Activated T-helper 1 cell treated with Interleukin-2 at 50 U/mL for 16 hours (primary cell): ENCODE measurements at places on chromosomes 3 and 15.

DNA sequence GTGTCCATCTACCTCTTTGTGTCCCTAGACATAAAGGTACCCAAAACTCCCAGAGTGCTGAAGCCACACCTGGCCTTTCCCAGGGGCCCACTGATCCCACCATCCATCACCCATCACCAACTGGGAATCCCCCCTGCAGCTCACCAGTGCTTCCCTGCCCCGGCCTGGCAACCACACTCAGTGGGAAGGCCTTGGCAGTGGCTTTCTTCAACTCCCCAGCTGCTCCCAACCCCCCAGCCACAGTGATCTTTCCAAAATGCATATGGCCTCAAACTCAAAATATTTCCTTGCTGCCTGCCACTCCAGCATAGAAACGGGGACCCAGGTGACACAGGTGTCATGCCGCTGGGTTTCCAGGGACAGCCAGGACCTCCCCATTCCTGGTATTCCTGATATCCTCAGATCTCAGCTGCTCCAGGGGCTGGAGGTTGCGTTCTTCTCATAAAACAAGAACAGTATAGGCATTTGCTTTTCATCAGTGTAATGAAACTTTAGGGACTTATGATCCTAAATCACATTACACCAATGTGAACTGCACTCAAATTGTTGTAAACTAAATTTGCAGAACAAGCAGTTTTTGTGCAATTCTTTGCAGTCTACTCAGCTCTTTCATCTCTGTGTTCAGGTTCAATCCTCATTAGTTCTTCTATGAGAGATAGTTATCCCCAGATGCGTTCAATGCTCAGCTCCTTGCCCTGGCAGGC lies 1.3 kb downstream of the OCA2 start:
- DNase-seq, result no peak

- no peak for DNase-seq
These were observed 25.2 kb downstream of the PAQR5 start for GRCh38 chr15:69323893-69324430.

GRCh38 chr15:87929841-87930240 lies 326.7 kb downstream of the NTRK3 start:
- DNase-seq, result no peak

GRCh38 chr3:61961900-61962299 lies 400.5 kb downstream of the PTPRG start:
- DNase-seq, result no peak

- DNase-seq, result no peak
These were observed 109.9 kb upstream of the GAP43 start for GRCh38 chr3:115513416-115513800.

- DNase-seq, result no peak
These were observed 28.5 kb downstream of the LRRC28 start for GRCh38 chr15:99279827-99280226.

GRCh38 chr15:94294556-94294955 lies 63.2 kb downstream of the MCTP2 start:
- no peak for DNase-seq

GRCh38 chr3:16059081-16059537 lies 115.4 kb upstream of the GALNT15 start:
- no peak for DNase-seq

DNA sequence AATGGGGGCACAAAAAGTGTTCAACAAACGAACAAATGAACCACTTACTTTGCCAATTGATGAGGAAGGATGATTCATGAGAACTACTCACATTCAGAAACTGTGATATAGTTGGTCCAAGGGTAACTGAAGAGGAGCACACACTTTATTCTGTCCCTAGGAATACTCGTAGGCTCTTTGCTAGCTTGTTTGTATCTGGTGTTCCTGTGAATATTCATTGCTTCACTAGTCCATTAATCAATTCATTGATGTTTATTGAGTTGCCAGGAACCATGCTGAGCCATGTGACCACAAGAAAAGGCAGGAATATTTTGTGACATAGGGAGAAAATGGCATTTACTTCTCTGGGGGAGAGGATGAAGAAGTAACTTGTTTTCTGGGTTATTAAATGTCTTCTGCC lies 338.3 kb downstream of the IL20RB start:
- no peak for DNase-seq

GRCh38 chr15:33671456-33671855 lies 296.8 kb upstream of the CHRM5 start:
- DNase-seq, result no peak

DNA sequence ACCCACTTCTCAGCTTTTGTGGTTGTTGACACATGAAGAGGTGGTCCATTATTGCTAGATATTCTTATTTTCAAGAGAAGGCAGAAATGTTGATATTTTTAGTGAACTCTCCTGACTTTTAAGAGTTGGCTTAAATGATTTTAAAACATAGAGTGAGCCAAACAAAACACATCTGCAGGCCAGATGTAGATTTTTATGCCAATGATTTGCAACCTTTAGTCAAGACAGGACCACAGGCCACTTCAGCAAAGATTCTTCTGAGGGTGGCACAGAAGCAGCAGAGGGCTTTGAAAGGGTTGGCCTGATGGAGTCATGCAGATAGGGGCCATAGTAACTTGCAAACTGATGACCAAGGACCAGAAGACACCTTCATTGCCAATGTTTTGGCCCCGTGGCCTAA lies 276.5 kb upstream of the P2RY1 start:
- DNase-seq, result no peak

DNA sequence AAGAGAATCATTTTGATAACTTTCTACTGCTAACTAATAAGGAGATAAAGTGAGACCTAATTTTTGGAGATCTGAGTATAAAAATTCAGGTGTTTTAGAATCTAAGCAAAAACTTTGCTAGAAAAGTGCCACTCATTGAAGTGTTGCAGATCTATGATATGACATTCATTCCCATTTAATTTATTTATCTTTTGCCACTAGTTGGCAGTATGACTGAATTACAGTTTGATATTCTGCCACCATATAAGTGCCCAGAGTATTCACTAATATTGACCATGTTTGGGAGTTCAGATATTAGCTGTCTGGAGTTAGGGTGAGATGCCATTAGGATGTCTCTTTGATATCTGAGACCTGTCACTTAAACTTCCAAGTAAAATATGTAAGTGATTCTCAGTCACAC lies 251.3 kb upstream of the GBE1 start:
- DNase-seq, result no peak

GRCh38 chr15:37824717-37825382 lies 109.6 kb upstream of the TMCO5A start:
- no peak for DNase-seq

GRCh38 chr15:99168601-99169580 lies 64.0 kb downstream of the SYNM start:
- no peak for DNase-seq

GRCh38 chr15:91652610-91653207 lies 200.8 kb upstream of the SLCO3A1 start:
- no peak for DNase-seq

DNA sequence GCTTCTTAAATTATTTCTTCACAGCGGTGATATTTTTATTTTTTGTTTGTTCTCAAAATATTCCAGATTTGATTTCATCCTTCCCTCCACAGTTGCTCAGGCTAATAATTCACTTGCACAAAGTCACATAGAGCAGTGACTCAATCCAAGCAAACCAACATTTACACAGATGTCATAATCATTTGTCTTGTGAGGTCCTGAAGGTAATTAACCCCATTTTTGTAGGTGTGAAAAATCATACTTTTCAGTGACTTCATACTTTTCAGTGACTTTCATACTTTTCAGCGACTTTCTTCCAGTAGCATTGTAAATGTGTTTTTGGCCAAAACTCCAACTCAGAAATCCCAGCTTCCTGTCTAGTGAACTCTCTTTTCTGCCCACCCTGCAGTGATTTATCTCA lies 32.1 kb downstream of the CD200 start:
- no peak for DNase-seq

DNA sequence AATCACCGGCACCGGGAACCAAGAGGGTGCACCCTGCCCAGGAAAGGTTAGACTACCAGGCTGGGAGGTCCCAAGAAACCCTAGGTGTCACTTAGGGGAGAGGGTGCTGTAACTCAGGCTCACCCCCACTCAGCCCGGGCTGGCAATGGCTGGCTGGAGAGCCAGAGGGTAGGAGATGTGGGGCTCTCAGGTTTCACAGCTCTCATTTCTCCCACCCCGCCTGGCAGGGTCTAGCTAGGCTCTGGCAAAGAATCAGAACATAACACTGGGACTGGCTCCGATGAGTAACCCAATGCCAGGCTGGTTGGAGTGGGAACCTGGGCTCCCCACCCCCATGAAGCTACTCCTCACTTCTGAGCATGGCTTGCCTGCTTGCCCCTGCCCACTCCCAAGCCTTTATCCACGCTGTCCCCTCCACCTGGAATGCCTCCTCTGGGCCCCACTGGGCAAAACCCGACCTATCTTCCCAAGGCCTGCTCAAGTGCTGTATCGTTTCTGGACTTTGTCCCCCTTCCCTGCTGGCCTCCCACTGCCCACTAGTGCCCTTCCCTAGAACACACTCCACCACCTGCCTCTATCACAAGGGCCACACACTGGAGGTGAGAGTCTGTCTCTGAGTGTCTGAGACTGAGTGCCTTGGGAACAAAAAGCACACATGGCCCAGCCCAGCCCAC lies 2.0 kb downstream of the CIB2 start:
- DNase-seq, result no peak

DNA sequence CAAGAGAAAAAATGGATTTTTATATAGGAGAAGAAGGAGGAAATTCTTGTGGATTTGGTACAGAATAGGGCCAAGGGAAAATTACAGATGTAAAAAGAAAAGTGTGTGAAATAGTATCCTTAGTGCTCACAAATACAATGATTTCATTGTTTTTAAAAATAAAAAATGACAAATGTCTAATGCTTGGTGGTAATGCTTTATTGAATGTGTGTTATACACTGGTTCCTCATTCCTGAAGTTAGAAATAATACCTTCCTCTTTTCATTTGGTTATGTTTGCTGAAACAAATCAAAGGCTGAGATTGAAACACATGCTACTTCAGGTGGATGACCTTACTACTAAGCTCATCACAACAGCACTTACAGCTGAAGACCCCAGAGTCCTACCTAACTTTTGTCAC lies 37.7 kb upstream of the CCR2 start:
- no peak for DNase-seq

GRCh38 chr3:55118451-55118850 lies 190.6 kb upstream of the LRTM1 start:
- no peak for DNase-seq

GRCh38 chr3:100419406-100419805 lies 18.1 kb downstream of the LNP1 start:
- no peak for DNase-seq

GRCh38 chr3:56291244-56291680 lies 177.0 kb downstream of the ERC2 start:
- no peak for DNase-seq

- no peak for DNase-seq
These were observed 19.4 kb downstream of the RBP1 start for GRCh38 chr3:139519998-139520737.

- DNase-seq, result peak; percentile 52
These were observed 31.1 kb downstream of the UMPS start for GRCh38 chr3:124761250-124761796.

DNA sequence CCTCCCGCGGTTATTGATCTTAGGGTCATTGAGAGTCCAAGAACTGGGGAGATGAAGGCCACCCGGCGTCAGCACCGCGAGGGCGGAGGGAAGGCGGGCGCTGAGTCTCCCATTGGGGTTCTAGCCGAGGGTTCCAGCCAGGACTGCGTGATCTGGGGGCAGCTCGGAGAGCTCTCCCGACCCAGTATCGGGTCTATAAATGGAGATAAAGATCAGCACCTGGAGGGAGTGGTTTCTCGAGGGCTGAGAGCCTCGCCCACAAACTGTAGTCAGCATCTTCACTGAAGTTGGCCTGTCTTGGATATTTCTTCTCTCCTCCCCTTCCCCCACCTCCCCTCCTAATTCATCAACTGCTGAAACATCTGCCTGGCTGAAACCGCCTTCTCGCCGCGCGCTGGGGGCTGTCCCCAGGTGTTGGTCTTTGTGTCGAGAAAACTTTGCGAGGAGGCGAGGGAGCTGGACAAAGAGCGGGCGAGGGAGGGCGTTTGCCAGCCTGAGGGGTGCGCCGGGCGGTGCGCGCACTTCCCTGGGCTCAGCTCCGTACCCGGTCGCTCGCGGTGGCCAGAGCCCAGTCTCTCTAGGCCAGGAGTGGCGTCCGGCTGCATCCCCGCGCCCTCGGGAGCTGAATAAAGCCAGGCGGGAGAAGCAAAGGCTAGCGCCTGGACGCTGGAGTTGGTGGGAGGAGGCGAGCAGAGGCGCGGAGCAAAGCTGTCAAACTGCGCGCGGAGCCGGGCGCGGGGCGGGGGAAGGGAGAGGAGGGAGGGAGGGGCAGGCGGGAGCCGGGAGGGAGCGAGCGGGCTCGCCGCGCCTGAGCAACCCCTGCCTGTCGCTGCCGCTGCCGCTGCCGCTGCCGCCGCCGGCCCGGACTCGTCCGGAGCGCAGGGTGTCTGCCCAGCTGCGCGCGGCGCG lies at the start of gene ST8SIA2:
Gene ST8SIA2, plus strand, starts transcription at position 811 of the 909 bp plus-strand sequence. CDS start 184 bp downstream, outside the sequence.
- DNase-seq, result no peak

- no peak for DNase-seq
These were observed 50.4 kb downstream of the COL6A5 start for GRCh38 chr3:130395916-130396315.

DNA sequence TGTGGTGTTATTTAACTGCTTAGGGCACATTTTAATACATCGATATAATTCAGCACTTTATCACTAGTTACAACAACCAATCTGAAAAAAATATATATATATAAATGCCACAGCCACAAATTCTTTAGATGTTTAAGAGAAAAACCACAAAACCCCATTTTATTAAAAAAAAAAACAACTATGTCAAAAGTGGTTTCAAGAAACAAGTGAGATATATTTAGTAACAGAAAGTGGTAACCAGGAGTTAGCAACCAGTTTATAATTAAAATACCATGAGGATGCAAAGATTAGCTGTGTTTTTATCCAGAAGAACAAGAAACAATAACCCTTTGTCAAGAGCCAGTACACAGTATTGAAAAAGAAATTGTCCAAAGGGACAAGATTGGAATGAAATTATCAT lies 14.8 kb upstream of the DIPK2A start:
- DNase-seq, result no peak

DNA sequence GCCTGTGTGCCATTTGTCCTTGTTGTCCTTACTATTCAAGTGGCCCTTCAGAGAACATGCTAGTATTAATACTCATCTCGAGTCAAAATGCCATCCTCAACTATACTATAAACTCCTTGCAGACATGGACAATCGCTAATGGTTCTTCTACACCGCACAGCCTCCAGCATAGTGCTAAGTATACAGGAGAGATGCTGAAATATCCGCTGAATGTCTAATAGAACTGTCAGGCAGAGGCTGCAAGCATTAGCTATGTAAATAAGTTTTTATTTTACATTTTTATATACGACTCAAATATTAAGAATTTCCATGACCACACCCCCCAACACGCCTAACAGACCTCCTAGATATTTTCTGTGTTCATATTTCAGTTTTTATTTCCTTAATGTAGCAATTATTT lies 39.4 kb downstream of the AAGAB start:
- no peak for DNase-seq
